ENCODE measurements at places on chromosomes 1 and 21.

GRCh38 chr1:91651661-91652071 is 151.0 kb downstream of the CDC7 start:
- no peak for DNase-seq

- no peak for DNase-seq
Measured at GRCh38 chr1:187588917-187589316, 760.2 kb downstream of the PLA2G4A start.

GRCh38 chr1:154158307-154159125 is 3.6 kb upstream of the NUP210L start:
- no peak for DNase-seq

DNA sequence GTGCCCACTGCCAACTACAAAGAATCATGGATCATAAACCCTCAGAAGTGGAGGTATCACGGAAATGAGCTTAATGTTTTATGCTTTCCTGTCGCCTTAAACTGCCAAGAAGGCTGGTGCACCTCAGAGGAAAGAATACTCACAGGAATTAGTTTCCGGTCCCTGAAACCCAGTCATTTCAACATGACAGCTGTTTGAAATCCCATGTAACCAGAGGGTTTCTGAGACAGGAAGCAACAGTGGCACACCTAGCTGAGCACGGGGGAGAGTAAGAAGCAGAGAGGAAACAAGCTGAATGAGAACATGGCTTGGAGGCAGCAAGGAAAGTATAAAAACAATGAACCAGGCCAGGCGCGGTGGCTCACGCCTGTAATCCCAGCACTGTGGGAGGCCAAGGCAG is 3.9 kb downstream of the JAK1 start:
- no peak for DNase-seq

DNA sequence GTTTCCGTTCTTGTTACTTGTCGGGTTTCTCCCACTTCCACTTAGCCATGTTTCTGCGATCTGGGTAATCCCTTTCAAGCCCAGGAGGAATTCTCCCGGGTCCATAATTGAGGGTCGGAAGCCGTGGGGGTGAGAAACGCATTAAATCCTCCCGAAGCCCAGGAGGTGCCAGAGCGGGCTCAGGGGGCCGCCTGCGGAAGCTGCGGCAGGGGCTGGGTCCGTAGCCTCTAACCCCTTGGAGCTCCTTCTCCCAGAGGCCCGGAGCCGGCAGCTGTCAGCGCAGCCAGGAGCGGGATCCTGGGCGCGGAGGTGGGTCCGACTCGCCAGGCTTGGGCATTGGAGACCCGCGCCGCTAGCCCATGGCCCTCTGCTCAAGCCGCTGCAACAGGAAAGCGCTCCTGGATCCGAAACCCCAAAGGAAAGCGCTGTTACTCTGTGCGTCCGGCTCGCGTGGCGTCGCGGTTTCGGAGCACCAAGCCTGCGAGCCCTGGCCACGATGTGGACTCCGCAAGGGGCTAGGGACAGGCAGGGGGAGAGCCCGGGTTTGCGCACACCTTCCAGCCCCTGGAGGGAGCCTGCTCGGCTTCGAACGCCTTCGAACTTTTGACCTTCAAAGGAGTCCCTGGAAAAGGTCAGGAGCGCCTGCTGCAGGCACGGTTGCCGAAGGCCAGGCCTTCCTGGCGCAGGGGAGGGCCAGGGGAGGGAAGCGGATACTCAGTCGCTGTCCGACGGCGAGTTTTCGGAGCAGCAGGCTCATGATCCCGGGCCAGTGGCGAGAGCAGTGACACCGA is 1.7 kb upstream of the SIM2 start:
- no peak for DNase-seq

DNA sequence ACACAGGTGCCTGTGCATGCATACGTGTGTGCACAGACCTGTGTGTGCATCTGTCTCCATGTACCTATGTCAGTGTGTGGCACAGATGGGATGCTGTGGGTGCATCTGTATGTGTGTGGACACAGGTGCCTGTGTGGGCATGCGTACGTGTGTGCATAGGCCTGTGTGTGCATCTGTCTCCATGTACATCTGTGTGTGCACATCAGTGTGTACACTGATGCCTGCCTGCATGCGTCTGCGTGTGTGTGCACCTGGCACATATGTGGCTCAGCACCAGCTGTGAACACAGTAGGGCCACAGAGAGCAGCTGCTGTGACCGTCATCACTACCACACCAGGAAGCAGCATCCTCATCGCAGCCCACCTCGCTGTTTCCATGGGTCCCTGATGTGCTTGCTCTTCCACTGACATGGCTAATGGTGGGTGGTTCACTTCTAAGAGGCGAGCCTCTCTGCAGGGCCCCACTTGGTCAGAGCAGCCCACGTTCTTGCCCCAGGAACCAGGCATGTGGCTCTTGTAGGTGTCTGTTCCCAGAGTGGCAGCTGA is 9.6 kb upstream of the SPATC1L start:
- no peak for DNase-seq

DNA sequence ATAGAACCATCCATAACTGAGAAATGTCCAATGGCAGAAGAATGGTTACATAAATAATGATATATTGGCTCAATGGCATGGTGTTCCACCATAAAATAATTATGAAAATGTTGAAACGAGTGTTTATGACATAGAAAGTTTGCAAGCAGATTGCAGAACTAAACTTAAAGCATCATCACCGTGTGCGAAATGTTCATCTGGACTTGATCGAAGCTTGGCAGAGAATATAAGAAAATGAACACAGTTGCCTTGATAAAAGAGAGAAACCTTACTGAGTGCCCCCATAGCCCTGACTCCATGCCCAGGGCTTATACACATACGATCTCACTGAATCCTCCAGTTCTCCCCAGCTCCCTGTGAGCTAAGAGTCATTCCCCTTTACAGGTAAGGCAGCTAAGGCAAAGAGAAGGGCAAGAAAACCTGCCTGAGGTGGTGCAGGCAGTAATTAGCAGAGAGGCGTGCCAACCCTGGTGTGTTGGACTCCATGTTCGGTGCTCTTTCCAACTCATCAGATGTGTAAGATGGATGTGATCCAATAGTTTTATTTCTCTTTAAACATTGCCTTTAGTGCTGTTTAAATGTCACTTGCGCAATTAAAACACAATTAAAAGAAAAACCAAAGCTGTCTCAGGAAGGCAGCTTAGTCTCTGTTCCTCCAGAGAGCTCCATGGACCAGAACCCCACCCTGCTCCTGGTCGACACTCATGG is 21.8 kb upstream of the SPOCD1 start:
- DNase-seq = no peak

DNA sequence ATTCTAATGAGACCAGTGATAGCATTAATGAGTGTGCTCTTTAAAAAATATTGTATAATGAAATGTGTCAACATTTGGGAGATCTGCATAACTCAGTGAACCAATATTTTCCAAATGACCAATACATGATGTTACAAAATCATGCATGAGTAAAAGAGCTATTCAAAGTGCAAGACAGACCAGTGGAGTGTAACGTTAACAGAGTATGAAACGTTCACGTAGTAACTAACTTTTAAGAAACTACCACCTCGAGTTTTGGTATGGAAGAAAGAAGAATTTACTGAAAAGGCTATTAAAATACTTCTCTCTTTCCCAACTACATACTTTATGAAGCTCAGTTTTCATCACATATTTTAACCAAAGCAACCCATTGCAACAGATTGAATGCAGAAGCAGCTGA is 9.6 kb upstream of the SLC6A9 start:
- DNase-seq = no peak

Data from cortex of kidney (tissue), 1 donor.